ENCODE measurements at places on chromosomes 2 and 18.

DNA sequence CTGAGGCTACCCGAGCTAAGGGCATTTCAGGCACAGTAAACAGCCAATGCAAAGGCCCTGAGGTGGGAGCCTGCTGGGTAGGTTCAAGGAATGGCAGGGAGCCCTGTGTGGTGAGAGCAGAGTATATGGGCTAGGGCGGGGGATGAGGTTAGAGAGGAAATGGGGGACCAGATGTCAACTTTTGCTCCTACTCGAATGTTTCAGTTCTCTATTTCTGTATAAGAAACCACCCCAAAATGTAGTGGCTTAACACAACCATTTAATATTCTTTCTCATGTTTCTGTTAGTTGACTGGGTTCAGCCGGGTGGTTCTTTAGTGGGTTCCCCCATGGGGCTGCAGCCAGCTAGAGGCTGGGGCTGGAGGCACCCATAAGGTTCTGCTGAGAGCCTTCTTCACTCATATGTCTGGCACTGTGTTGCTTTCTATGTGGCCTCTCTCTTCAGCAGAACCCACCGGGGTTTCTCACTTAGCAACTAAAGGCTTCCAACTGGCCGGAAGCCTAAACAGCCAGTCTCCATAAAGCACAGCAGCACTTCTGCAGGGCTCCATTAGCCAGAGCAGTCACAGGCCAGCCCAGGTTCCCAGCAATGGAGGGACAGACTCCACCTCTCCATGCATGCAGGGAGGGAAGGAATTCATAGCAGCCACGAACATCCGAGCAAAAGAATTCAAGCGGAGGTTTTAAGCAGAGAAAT lies 5.6 kb upstream of the ATOH8 start:
- DNase-seq = no peak

- peak; percentile 67 for DNase-seq
Measured at GRCh38 chr2:60553495-60554073, at the start of gene BCL11A. BCL11A (minus strand) TSS chr2:60553654; CDS start chr2:60553270, 384 bp downstream.

GRCh38 chr2:3681625-3682024 lies 21.8 kb upstream of the DCDC2C start:
- DNase-seq = no peak

- DNase-seq = no peak
Measured at GRCh38 chr2:69943000-69943842, 18.2 kb downstream of the ASPRV1 start.

DNA sequence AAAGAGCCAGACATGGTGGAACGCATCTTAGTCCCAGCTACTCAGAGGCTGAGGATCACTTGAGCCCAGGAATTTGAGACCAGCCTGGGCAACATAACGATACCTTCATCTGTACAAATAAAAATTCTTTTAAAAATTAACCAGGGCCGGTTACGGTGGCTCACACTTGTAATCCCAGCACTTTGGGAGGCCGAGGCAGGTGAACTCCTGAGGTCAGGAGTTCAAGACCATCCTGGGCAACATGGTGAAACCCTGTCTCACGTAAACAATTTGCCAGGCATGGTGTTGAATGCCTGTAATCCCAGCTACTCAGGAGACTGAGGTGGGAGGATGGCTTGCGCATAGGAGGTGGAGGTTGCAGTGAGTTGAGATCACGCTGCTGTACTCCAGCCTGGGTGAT lies 25.8 kb upstream of the KCNG3 start:
- DNase-seq = no peak

- DNase-seq = no peak
Measured at GRCh38 chr2:85393836-85394235, 16.3 kb downstream of the CAPG start.
